CD4-positive, alpha-beta T cell treated with Interleukin-4 for 1 hour (primary cell): ENCODE measurements at places on chromosomes 11 and 22.

DNA sequence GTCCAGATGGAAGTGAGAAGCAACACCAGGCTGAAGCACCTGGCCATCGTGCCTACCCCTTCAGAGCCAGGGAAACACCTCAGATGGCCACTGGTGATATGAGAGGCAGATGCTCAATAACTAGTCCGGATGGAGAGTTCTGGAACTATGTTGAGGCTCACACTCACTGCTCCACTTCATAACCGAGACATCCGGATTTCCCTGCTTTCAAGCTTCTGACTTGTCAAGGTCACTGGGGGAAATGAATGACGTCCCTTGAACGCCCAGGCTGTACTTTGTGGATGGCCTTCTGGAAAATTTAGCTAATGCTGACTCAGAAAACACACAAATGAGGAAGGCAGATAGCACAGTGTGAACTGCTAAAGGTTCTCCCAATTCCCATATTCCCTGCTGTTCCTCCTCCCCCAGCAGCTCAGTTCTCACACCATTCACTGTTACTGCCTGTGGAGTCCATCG, at the start of gene LYVE1:
Gene LYVE1 (minus strand): TSS at position 180 of the 456 bp plus-strand sequence. CDS start 133 bp downstream, at position 47.
- DNase-seq: no peak

DNA sequence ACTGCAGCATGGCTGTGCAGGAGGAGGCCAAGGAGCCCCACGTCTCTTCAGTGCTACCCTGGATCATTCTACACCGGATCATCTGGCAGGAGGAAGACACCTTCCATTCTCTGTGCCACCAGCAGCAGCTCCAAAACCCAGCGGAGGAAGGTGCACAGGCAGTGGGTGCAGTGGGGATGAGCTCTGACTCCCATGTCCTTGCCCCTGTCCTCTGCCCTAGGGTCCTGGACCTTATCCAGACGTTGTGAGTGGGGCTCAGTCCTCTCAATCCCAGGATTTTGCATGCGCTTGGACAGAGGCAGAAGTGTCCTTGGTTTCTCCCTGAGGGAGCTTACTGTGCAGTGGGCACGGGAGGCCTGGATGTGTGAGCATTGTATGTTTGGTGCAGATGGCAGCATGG, 61.3 kb downstream of the CABIN1 start:
- DNase-seq: no peak

DNA sequence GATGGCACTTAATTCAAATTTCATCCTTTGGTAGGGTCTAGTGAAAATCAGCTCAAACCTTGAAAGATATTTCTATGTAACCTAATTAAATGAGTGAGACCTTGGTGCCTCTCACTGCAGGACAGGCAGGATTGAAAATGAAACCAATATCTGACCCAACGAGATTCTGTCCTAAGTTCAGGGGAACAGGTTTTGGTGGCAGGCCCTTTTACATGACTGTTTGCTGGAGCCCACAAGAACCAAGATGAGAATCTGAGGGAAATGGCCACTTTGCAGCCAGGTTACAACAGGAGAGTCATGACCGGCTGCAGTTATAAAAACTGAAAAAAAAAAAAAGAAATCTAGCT, 130.2 kb downstream of the TRIM44 start:
- no peak for DNase-seq

DNA sequence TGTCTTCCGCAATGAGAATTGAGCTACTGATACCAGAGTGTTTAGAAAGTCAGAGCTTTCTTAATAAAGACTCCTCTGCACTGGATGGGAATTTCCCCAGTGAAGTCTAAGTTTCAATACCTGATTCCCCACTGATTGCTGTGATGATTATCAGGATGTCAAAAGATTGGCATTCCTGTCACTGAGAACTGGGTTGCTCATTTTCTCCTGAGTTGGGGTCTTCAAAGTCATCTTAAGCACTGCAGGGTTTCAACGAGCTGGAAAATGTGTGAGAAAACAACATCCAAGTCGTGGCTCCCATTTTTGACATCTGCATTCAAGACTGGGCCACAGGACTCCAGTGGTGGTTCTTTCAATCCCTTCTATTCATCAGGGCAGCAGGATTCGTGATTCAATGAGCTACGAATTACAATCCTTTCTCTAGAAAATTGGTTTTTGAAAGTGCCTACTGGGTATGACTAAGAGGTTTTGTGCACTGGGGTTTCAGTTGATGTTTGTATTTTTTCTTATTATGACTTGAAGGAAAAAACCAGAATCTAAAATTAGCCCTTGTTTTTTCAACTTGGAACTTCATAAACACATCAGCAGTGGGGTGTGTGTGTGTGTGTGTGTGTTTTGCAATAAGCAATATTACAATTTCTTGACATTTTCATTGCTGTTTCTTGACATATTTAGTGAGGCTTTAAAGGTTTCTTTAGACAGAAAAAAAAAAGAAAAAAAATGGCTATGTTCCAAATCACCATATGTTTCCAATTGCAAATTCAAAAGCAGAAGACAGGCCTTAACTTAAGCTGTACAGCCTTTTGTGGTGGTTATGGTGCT, 233.0 kb downstream of the FAM76B start:
- no peak for DNase-seq

DNA sequence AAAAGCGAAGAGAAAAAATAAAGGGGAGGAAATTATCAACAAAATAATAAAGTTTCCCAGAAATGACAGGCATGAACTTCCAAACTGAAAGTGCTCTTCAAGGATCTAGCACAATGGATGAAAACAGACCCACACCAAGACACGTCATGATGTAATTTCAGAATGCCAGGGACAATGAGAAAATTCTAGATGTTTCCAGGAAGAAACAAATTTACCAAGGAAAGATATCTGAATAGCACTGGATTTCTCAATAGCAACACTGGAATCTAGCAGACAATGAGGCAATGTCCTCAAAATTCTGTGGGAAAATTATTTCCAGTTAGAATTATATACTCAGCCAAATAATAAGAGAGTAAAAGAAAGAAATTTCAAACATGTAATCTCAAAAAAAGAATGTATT, 46.0 kb downstream of the DENND5A start:
- DNase-seq: no peak

- DNase-seq: no peak
These were observed 91.9 kb downstream of the ME3 start for GRCh38 chr11:86580535-86580934.
